ENCODE measurements at places on chromosomes 3 and 15.

GRCh38 chr3:69216981-69217380, 94.6 kb upstream of the LMOD3 start:
- DNase-seq: no peak

- no peak for DNase-seq
Observed at GRCh38 chr3:66473692-66474091, 27.1 kb downstream of the LRIG1 start.

GRCh38 chr3:23811919-23812318, 6.2 kb downstream of the UBE2E1 start:
- DNase-seq: no peak

DNA sequence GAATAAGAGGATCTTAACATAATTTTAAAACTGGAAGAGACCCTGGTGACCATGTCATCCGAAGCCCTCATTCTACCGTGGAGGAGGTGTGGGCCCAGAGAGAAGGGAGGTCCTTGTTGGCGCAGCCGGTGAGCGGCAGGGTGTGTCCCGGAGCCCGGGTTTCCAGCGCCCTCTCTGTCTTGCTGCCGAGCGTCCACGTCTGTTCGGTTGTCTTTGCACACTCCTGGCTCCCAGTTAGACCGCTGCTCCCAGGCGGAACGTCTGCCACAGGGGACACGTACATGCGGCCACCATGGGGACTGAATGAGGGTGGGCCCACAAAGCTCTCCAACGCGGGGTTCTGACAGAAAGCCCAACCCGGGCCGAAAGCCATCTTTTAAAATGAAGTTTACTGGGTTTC, 6.6 kb upstream of the MUC4 start:
- no peak for DNase-seq

GRCh38 chr15:60673918-60674558, 195.1 kb upstream of the ICE2 start:
- DNase-seq: peak; percentile 15
